Left renal pelvis (tissue), 4 donors: ENCODE measurements at places on chromosomes 2 and 18. TPM values are rescaled to one million over a fixed set of nuclear protein-coding genes. Genes with fewer than 3 reads are reported as not detected.

GRCh38 chr2:15673919-15674636, 82.4 kb downstream of the DDX1 start:
- DNase-seq, result no peak

DNA sequence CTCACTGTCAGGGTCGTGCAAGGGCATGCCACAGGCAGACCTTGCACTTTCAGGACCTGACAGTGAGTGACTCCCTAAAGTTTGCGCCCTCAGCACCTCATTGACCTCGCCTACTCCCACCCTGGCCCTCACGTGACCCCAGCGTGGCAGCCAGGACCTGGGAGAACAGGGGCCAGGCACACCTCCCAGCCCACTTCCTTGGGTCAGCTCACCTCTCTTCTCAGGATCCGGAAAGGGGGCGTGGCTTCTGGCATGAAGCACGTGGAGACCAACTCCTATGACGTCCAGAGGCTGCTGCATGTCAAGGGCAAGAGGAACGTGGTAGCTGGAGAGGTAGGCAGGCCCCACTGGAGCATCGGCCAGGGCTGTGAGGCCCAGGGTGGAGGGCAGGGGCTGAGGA, 8.8 kb downstream of the VIL1 start:
- DNase-seq, result no peak

DNA sequence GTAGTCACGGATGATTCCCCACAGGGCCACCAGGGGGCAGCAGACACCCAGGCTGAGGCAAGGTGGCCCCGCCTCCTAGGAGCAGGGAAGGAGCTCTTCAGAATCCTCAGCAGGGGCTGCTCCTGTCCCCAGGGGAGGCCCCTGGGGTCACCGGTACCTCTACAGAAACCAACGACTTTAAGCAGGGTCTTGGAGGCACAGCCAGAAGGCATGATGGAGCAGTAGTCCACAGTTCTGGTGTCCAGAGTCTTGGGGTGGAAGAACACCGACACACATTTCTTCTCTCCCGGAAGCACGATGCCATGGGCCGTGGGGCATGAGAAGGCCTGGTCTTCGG, 11.5 kb downstream of the CFAP65 start:
- peak; percentile 25 for DNase-seq

DNA sequence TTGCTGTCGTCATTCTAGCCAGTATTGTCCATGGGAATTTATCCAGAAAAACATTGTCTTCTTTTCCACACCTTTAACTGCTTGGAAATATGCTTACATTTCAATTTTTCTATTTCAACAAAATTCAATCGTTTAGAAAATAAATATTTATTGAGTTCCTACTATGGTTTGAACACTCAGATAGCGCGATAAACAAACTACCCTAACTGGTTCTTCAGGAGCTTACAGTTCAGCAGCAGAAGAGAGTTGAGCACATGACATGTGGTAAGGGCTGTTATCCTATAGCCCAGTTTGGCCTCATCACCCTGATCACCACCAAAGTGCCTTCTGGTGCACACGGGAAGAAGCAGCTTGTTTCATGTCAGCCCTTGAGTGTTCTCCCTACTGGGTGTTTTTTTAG, 375.2 kb upstream of the SMIM21 start:
- no peak for DNase-seq

GRCh38 chr2:47069628-47070154, 85.4 kb downstream of the STPG4 start:
- DNase-seq, result peak; percentile 51

GRCh38 chr18:13615432-13615861, 110.9 kb downstream of the FAM210A start:
- no peak for DNase-seq

- DNase-seq, result no peak
Observed at GRCh38 chr2:152347076-152347475, 12.1 kb downstream of the FMNL2 start.

The HOXD8 gene
- 179 TPM for polyA plus RNA-seq
